ENCODE measurements at places on chromosomes 7 and 10. TPM values are rescaled to one million over a fixed set of nuclear protein-coding genes. Genes with fewer than 3 reads are reported as not detected.

SNCG gene
- 48.3 TPM for total RNA-seq

GPC2 gene
- total RNA-seq: 1.4 TPM

EVX1 gene
- total RNA-seq: not detected

RARRES2 gene
- total RNA-seq: 15.2 TPM

ASZ1 gene
- not detected for total RNA-seq

ASB10 gene
- total RNA-seq: not detected

FGL2 gene
- 9.8 TPM for total RNA-seq

FAM25A gene
- not detected for total RNA-seq

ADIRF gene
- total RNA-seq: 184 TPM

TCERG1L gene
- not detected for total RNA-seq

MYO1G gene
- 0.08 TPM for total RNA-seq

SBDS gene
- total RNA-seq: 90.3 TPM

NPFFR1 gene
- not detected for total RNA-seq

ZNF853 gene
- total RNA-seq: 0.59 TPM

LOXL4 gene
- 122 TPM for total RNA-seq

DRGX gene
- total RNA-seq: not detected

OR2A1 gene
- 0.08 TPM for total RNA-seq

OR2A2 gene
- not detected for total RNA-seq

TEX47 gene
- total RNA-seq: not detected

NEBL gene
- 0.12 TPM for total RNA-seq

APBB1IP gene
- total RNA-seq: not detected

INHBA gene
- total RNA-seq: 14.9 TPM

SPDYE2B gene
- total RNA-seq: 0.12 TPM

LDB3 gene
- 0.08 TPM for total RNA-seq

C10orf53 gene
- total RNA-seq: not detected

ZNF783 gene
- 9.3 TPM for total RNA-seq

TMEM236 gene
- not detected for total RNA-seq

UNCX gene
- not detected for total RNA-seq

RASSF4 gene
- total RNA-seq: 10.6 TPM

All from smooth muscle cell of the coronary artery (primary cell).